ENCODE measurements at places on chromosomes 11 and 22.

GRCh38 chr11:7457211-7457610, 28.1 kb upstream of the OLFML1 start:
- no peak for DNase-seq

DNA sequence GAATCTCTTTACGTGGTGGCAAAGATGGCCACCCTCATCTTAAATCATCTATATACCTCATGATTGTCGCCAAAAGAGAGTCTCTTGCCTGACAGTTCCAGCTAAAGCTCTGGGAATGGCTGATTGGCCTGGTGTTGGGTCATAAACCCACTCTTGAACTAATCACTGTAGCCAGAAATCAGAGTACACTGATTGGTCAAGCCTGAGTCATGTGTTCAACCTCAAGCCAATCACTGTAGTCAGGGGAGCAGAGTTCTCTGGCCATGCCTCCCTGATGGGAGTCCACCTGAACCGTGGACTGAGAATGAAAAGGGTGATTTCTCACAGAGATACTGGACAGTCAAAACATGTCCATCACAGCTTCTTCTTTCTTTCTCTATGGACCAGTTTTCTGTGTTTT, 45.8 kb downstream of the RCN1 start:
- no peak for DNase-seq

DNA sequence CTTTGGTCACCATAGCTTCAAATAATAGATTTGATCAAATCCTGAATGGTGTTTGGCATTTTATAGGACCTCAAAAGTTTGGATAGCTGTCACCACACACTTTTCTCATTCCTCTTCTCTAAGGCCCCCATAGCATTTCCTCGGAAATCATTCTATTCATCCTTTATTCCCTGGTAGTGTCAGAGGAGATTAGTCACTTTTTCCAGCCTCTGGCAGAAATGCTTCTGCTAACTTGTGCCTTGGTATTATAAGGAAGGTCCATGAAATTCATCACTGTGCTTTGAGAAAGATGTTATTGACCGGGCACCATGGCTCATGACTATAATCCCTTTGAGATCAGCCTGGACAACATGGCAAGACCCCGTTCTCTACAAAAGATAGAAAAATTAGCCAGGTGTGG, 19.7 kb upstream of the NUP160 start:
- DNase-seq = no peak

DNA sequence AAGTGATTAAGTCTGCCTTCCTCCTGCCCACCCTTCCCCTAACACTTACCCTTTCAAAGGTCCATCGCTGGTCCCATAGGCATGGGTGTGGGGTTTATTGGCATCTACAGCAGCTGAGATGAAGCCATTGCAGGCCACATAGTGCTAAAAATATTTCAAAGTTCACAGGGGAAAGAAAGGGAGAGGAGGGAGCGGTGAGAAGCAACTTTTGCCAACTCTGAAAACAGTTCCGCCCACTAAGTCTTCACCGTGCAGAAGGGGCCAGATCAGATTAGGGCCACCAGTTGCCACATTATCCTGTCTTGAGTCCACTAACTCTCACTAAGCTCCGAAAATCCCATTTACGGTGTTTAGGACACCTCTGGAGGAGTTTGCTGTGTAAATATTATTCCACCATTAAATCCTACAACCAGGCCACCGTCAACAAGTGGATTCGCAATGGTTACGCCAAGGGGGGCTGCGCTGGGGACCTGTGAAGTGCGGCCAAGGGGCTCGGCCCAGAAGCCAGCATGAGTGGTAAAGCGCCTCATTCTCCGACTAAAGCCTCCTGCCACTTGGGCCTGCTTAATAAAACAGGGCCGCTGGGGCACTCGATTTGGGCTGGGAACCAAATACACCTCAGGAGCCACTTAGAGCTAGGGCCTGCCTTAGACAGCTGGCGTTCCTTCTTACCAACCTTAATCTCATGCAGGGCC, 534.9 kb downstream of the MIAT start:
- no peak for DNase-seq

- no peak for DNase-seq
Observed at GRCh38 chr22:46881373-46882118, 119.1 kb downstream of the TBC1D22A start.

GRCh38 chr22:38565441-38565840, 4.5 kb downstream of the DMC1 start:
- DNase-seq = no peak

GRCh38 chr11:10164621-10165020, 129.4 kb downstream of the SBF2 start:
- DNase-seq = no peak
